ENCODE measurements at places on chromosomes 4 and X. TPM values are rescaled to one million over a fixed set of nuclear protein-coding genes. Genes with fewer than 3 reads are reported as not detected.

Gene PITX2
- not detected for total RNA-seq

Gene CTAG1A
- total RNA-seq: not detected

Gene MAGEA11
- total RNA-seq: not detected

Gene GAGE12H
- not detected for total RNA-seq

Gene MAGEB2
- not detected for total RNA-seq

Gene ATP2B3
- not detected for total RNA-seq

- no peak overlapping the region for H3K27ac ChIP-seq
- no peak for DNase-seq
- H3K36me3 ChIP-seq: peaks cover 17% of the 10 kb centered on the region
- peaks cover 2% of the 10 kb centered on the region for H3K27me3 ChIP-seq
Observed at GRCh38 chr4:77344784-77345183, 187.8 kb downstream of the CCNG2 start.

GRCh38 chr4:13539047-13539618 is 5.2 kb downstream of the NKX3-2 start:
- peaks cover 53% of the 10 kb centered on the region for H3K4me1 ChIP-seq
- H3K4me3 ChIP-seq: peak overlapping the region; percentile 4
- peaks cover 97% of the 10 kb centered on the region for H3K27me3 ChIP-seq
- H3K36me3 ChIP-seq: peaks cover 24% of the 10 kb centered on the region

GRCh38 chrX:22165732-22166457 is 106.8 kb upstream of the CBLL2 start:
- no peak overlapping the region for H3K27ac ChIP-seq
- H3K27me3 ChIP-seq: peaks cover 3% of the 10 kb centered on the region
- no peak for DNase-seq
- no peaks in the 10 kb centered on the region for H3K36me3 ChIP-seq
- no peaks in the 10 kb centered on the region for H3K4me1 ChIP-seq

- DNase-seq: no peak
- no peaks in the 10 kb centered on the region for H3K27me3 ChIP-seq
- no peaks in the 10 kb centered on the region for H3K4me1 ChIP-seq
- H3K27ac ChIP-seq: no peak overlapping the region
- H3K36me3 ChIP-seq: no peaks in the 10 kb centered on the region
Observed at GRCh38 chrX:108186811-108187210, 95.2 kb downstream of the ATG4A start.

DNA sequence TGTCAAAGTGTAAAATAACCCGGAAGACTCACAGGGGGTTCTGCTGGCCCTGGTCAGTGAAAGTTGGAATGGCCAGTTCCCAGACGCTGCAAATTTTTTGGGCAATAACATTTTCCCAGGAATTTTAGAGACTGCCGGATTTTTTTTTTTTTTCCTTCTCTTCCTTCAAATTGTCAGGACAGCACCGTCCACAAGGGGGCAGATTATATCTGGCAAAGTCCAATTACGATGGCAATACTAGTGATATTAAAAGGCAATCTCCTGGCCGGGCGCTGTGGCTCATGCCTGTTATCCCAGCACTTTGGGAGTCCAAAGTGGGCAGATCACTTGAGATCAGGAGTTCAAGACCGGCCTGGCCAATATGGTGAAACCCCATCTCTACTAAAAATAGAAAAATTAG is 20.5 kb downstream of the SLC25A5 start:
- H3K36me3 ChIP-seq: no peaks in the 10 kb centered on the region
- H3K4me3 ChIP-seq: no peak overlapping the region
- peaks cover 8% of the 10 kb centered on the region for H3K4me1 ChIP-seq
- DNase-seq: peak; percentile 32
- H3K27me3 ChIP-seq: no peaks in the 10 kb centered on the region
- H3K27ac ChIP-seq: no peak overlapping the region

GRCh38 chr4:127291316-127291715 is 341.4 kb upstream of the INTU start:
- no peak overlapping the region for H3K27ac ChIP-seq
- no peaks in the 10 kb centered on the region for H3K27me3 ChIP-seq
- no peaks in the 10 kb centered on the region for H3K4me1 ChIP-seq
- no peaks in the 10 kb centered on the region for H3K36me3 ChIP-seq
- DNase-seq: no peak
- no peak overlapping the region for H3K4me3 ChIP-seq

DNA sequence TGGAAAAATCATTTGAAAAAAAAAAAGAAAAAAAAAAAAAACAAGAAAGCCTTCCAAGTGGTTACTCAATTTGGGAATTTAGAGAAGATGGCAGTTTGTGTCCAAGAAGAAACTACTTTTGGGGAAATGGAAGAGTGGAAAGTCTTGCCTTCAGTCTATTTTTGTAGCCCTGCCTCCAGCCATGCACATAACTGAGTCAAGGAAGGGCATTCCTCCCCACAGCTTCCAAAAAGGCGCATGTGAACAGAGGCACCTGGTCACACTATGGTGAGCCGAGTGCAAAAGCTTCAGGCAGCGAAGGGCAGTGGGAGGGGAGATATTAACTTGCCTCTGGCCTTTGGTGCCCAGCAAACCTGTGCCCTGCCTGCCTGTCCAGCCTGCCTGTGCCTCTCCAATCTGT is 163.7 kb downstream of the SMIM20 start:
- H3K27ac ChIP-seq: no peak overlapping the region
- no peak overlapping the region for H3K4me3 ChIP-seq
- no peaks in the 10 kb centered on the region for H3K36me3 ChIP-seq
- peaks cover 5% of the 10 kb centered on the region for H3K4me1 ChIP-seq
- no peak for DNase-seq

DNA sequence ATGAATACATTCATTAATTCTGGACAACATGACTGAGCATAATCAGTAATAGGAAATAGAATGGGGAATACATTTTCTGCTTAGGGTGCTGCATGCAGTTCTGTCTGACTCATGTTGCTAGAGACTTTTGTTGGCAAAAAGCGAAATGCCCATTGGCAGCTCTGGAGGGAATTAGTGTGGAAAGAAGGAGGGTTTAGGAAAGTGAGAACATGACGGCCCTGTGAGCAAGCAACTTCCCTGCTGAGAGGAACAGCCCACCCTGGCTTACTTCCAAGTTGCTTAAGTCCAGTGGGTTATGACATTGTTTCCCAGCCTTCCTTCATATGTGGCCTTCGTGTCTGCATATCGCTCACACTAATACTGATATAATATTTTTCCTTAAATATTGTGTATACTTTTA is 13.8 kb downstream of the MAD2L1 start:
- peaks cover 2% of the 10 kb centered on the region for H3K36me3 ChIP-seq
- H3K4me3 ChIP-seq: no peak overlapping the region
- H3K27me3 ChIP-seq: no peaks in the 10 kb centered on the region
- peaks cover 5% of the 10 kb centered on the region for H3K4me1 ChIP-seq
- no peak overlapping the region for H3K27ac ChIP-seq

DNA sequence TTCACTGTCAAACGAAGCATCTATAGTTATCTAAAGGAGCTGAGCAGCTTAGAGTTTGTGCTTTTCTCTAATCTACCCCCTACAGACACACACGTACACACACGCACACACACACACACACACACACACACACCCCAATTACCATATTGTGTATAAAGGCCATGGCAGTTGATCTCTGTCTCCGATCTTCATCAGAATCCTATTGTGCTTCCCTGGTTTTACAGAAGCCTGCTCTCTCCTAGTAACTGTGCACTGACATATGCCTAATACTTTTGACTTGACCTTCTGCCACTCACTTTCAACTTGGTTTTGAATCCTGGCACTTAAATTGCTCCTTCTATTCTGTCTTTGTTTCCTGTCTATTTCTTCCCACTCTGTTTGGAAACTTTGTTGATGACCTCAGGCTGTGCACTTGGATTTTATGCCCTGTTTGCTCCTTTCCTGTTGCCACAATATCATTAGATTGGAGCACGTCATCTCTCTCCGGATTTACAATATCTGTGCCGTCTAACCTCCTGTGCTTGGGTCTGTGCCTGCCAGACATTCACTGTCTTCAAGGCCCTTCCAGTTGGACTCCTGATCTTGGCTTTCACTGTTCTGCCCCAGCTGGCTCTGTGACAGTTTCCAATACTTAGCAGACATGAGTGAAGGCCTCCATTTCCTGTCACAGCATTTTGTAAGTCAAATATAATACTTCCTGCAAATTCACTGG is 928.1 kb downstream of the FAT4 start:
- no peak for DNase-seq
- no peaks in the 10 kb centered on the region for H3K4me1 ChIP-seq
- no peak overlapping the region for H3K27ac ChIP-seq
- no peak overlapping the region for H3K4me3 ChIP-seq

GRCh38 chr4:120156120-120156718 is 89.6 kb upstream of the MAD2L1 start:
- H3K27ac ChIP-seq: no peak overlapping the region
- DNase-seq: peak; percentile 42
- no peaks in the 10 kb centered on the region for H3K36me3 ChIP-seq
- H3K4me1 ChIP-seq: no peaks in the 10 kb centered on the region

DNA sequence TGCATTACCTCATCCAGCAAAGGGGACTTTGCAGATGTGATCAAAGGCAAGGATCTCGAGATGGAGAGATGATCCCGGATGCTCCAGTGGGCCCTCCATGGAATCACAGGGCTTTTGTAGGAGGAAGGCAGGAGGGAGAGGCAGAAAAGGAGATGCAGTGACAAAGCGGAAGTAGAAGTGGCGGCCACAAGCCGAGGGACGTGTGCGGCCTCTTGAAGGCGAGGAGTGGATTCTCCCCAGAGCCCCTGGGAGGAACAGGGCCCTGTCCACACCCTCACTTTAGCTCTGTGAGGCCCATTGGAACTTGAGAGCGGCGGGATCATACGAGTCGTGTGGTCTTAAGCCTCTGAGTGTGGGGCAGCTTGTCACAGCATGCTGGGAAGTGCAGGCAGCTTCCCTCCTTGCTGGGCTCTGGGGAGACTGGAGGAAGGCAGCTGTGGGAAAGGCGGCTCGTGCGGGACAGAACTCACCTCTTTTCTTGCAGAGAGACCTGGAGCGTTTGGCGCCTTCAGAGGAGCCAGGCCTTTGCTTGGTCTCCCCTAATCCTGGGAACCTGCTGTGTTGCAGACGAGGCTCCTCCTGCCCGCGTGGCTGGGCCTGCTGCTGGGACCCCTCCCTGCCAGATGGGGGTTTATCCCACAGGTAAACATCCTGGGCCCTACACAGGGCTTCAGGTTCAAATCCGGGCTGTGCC is 10.2 kb downstream of the SH3TC1 start:
- peaks cover 18% of the 10 kb centered on the region for H3K4me1 ChIP-seq
- no peak overlapping the region for H3K4me3 ChIP-seq
- no peak overlapping the region for H3K27ac ChIP-seq
- peaks cover 28% of the 10 kb centered on the region for H3K36me3 ChIP-seq
- DNase-seq: no peak
- no peaks in the 10 kb centered on the region for H3K27me3 ChIP-seq

DNA sequence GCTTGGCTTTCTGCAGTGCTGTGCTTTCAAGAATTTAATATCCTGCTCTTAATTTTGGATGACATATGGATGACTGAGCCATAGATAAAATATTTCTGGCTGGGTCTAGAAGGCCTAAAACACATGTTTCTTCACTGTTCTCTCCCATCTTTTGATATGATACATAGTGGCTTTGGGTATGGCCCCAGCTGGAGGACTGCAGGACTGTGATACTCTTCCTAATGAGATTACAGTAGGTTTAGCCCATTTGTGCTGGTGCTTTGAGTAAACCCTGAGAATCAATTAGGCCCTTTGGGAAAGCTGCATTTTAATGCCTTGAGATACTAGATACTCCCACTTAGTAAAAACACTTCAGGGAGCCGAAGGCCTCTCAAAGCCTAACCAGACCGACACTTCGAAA is 38.0 kb downstream of the KIT start:
- H3K4me3 ChIP-seq: no peak overlapping the region
- H3K27me3 ChIP-seq: peaks cover 13% of the 10 kb centered on the region
- no peaks in the 10 kb centered on the region for H3K4me1 ChIP-seq
- no peak overlapping the region for H3K27ac ChIP-seq

- no peak overlapping the region for H3K4me3 ChIP-seq
- DNase-seq: no peak
- no peaks in the 10 kb centered on the region for H3K4me1 ChIP-seq
- no peaks in the 10 kb centered on the region for H3K36me3 ChIP-seq
- H3K27me3 ChIP-seq: no peaks in the 10 kb centered on the region
- H3K27ac ChIP-seq: no peak overlapping the region
Observed at GRCh38 chr4:92100975-92101374, 202.8 kb upstream of the GRID2 start.

GRCh38 chr4:120718979-120719566 is 203.5 kb downstream of the PRDM5 start:
- no peaks in the 10 kb centered on the region for H3K36me3 ChIP-seq
- peak; percentile 50 for DNase-seq
- H3K27me3 ChIP-seq: no peaks in the 10 kb centered on the region
- H3K4me3 ChIP-seq: no peak overlapping the region
- H3K27ac ChIP-seq: no peak overlapping the region

DNA sequence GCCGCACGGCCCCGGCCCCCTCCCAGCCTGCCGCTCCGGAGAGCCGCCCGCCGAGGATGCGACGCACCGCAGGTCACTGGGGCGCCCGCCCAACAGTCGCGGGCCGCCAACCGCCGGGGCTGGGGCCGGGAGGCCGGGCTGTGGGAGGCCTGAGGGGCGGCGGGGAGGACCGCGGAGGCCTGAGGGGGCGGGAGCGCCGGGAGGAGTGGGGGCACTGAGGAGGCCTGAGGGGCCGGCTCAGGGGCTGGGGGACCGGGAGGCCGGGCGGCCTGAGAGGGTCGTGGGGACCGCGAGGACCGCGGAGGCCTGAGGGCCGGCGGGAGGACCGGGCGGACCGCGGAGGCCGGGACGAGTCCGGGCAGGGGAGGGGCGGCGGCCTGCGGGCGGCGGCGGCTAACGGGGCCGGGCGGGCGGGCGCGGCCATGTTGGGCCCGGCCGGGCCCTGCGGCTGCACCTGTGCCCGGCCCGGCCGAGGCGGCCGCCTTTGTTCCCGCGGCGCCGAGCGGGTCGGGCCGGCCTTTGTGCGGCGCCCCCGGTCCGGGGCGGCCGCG is 353 bp downstream of the NSD2 start:
- H3K4me3 ChIP-seq: no peak overlapping the region
- DNase-seq: no peak
- no peaks in the 10 kb centered on the region for H3K27me3 ChIP-seq

DNA sequence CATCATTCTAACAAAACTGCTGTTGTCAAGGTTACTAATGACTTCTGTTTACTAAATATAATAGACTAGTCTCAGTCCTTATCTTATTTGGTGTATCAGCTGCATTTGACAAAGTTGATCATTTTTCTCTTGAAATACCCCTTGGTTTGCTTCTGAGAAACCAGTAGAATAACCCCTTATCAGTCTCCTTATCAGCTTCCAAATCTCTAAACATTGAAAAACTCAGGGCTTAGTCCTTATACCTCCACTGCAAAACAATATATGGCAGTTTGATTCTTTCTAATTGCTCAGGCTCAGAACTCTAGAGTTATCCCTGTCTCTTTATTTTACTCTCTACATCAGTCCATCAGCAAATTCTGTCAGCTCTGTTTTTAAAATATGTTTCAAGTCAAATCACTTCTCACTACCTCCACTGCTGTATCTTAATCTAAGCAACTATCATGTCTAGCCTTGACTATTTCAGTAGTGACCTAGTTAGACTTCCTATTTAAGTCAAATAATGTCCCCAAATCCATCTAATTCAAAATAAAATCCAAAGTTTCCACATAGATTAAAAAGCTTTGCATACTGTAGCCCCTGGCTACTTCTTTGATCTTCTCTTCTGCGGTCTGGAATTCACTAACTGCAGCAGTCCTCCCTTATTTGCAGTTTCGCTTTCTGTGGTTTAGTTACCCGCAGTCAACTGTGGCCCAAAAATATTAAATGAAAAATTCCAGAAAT is 87.1 kb upstream of the NPNT start:
- peaks cover 7% of the 10 kb centered on the region for H3K36me3 ChIP-seq
- peaks cover 3% of the 10 kb centered on the region for H3K4me1 ChIP-seq
- no peak for DNase-seq
- no peak overlapping the region for H3K4me3 ChIP-seq
- no peaks in the 10 kb centered on the region for H3K27me3 ChIP-seq

- H3K27ac ChIP-seq: no peak overlapping the region
- no peaks in the 10 kb centered on the region for H3K36me3 ChIP-seq
- H3K4me1 ChIP-seq: peaks cover 3% of the 10 kb centered on the region
Observed at GRCh38 chr4:108854786-108855185, 91.9 kb upstream of the ETNPPL start.

All from naive thymus-derived CD8-positive, alpha-beta T cell (primary cell).